ENCODE measurements at places on chromosomes 12 and 14.

- no peak for DNase-seq
Measured at GRCh38 chr12:139585-139984, 73.0 kb downstream of the IQSEC3 start.

DNA sequence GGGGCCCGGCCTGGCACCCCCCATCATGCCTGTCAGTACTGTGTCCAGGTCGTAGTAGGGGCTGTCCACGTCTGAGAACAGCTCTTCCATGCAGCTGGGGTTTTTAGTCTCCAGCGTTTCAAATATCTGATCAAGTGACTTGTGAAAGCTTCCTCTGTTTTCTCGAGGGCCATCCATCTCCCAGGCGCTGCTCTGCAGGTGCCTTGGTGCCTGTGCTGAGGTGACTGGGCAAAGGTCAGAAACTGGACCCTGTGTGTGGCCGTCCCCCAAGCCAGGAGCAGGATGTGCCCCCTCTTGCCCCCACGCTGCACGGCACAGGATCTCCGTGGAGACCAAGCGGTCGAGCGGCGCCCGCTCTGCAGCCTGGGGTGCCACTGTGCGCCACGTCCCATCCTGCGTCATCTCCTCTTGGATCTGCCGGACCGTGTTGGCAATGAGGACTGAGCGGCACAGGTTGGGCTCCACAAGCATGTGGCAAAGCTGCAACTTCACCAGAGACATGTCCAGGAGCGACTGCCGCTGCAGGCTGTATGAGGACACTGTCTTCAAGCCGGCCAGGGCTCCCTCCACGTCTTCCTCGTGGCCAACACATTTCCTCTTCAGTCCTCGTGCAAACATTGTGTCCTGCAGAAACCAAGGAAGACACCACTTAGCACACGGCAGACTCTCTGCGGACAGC, 9.4 kb downstream of the CDCA4 start:
- DNase-seq, result no peak

GRCh38 chr14:27995691-27996090, 770.9 kb upstream of the FOXG1 start:
- DNase-seq, result no peak

- DNase-seq, result no peak
Measured at GRCh38 chr12:65776994-65777393, 47.3 kb upstream of the HMGA2 start.

- DNase-seq, result peak; percentile 83
Measured at GRCh38 chr14:103104654-103105452, 10.3 kb downstream of the EXOC3L4 start.

DNA sequence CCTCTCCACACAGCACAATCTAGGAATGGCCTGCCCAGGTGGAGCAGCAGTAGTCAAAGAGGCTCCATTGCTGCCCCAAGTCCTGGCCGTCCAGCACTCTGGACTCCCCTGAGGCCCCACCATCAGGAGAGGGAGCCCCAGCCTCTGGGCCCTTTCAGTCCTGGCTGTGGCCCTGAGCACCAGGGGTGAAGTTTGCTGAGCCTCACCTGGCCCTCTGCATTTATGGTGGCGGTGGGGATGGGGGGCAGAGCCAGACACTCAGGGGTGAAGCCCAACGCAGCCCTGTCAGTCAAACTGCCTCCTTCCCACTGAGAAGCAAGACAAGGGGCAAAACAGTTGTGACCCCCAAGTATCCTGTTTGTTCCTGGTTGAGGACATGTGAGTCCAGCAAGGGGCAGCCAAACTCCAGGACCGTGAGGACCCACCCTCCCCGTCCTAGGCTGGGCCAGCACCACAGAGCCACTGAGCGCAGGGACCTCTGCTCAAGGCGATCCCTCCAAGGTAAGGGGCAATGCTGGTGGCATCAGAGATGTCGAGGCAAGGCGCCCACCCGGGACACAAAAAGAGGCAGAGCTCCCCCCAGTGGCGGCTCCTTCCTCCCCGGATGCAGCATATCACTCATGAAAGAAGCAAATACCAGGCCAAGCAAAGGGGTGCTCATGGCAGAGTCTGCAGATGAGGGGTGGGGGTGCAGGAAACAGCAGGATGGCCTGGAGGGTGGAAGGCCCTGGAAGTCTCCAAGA, 4.8 kb upstream of the AMN start:
- peak; percentile 66 for DNase-seq

DNA sequence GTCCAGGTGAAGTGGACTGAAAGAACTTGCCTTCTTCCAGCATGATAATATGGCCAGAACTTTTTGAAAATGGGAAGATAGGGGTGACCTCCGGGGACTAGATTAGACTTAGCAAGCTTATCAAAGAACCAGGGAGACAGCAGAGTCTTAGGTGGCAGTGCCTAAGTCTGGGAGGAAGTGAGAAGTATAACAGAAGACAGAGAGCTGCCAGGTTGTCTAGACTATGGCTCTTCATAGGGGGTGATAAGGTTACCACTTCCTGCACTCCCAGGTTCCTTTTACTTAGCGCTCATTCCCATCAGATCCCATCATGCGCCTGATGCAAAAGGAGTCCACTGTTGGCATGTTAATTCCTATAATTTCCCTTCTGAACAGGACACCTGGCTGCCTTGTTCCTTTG, 69.9 kb downstream of the PLXNC1 start:
- no peak for DNase-seq

GRCh38 chr14:67694791-67695393, 672 bp downstream of the RDH11 start:
- peak; percentile 58 for DNase-seq

- peak; percentile 67 for DNase-seq
Measured at GRCh38 chr12:113103756-113104450, 31.7 kb downstream of the RASAL1 start.

DNA sequence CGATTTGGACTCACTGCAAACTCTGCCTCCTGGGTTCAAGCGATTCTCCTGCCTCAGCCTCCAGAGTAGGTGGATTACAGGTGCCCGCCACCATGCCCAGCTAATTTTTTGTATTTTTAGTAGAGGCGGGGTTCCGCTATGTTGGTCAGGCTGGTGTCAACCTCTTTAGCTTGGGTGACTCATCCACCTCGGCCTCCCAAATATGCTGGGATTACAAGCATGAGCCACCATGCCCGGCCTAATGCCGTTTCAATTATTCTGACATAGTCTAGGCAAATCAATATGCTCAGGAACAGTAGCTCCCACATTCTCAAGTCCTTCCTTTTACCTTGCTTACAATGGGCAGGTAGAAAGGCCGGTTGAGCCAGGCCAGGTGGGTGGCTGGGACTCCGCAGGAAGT, 82.0 kb upstream of the EEA1 start:
- DNase-seq, result no peak

DNA sequence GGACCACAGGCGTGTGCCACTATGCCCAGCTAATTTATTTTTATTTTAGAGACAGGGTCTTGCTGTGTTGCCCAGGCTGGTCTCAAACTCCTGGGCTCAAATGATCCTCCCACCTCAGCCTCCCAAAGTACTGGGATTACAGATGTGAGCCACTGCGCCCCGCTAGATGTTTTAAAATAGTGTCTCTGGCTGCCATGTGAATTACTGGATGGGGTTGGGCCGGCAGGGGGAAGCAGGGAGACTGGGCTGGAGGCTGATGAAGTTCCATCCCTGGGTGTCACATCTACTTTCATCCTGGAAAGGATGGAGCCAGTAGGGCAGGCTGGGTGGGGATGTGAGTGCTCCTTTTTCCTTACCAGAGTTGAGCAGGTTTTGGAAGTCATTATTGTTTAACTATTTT, 46.1 kb downstream of the DNAH10 start:
- DNase-seq, result no peak

GRCh38 chr14:63840981-63841380, 11.8 kb upstream of the SYNE2 start:
- DNase-seq, result peak; percentile 71

- DNase-seq, result no peak
Measured at GRCh38 chr12:83123039-83123438, 436.3 kb downstream of the TMTC2 start.

DNA sequence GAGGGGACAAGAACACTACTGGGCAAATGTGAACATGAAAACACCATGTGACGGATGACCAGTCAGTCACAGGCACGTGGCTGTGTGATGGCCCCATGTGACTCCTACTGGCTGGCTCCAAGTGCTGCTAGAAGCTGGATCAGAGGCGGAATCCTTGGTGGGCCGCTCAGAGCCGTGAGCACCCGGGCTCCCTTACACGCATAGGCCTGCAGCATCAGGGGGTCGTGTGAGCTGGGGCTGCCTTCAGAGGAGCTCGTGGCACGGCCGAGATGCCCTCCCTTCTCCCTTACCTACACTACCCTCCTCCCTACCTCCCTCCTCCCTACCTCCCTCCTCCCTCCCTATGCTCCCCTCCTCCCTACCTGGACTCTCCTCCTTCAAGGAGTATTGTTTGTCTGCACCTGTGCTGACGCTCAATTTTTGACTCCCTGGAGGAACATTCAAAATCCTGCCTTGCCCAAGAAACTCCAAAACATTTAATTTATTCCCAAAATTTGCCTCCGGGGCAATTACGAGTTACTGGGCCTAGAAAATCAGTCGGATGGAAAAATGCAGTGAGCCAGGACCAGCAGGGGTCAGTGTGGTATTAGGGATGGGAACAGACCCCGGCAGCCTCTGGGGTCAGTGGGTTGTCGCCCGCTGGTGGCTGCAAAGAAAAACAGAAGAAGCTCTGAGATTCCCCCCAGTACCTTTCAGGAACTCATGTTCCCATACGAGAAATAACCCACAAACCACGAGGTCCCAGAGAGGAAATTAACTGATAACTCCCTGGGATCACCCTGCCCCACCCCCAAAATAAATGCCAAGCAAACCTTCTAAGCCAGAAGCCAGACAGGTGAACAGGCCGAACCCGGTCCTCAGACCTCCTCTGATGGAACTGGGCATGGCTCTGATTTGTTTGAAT, 61.3 kb downstream of the C14orf132 start:
- peak; percentile 74 for DNase-seq

DNA sequence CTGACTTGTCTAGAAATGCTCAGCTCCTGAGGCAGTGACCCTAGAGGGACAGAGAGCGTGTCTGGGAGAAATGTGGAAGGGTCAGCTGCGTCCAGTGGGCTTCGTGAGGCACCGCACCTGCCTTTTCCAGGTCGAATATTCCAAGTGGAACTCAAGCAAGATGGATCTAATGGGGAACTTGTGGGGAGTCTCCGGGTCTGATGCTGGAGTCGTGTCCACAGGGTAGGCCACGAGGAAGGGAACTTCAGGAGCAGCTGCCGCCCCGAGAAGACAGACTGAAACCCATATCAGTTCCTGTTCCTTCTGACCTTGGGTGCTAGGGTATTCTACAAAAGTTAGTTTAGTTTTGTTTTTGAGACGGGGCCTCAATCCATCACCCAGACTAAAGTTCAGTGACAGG, 67.5 kb downstream of the TNFAIP2 start:
- DNase-seq, result no peak

DNA sequence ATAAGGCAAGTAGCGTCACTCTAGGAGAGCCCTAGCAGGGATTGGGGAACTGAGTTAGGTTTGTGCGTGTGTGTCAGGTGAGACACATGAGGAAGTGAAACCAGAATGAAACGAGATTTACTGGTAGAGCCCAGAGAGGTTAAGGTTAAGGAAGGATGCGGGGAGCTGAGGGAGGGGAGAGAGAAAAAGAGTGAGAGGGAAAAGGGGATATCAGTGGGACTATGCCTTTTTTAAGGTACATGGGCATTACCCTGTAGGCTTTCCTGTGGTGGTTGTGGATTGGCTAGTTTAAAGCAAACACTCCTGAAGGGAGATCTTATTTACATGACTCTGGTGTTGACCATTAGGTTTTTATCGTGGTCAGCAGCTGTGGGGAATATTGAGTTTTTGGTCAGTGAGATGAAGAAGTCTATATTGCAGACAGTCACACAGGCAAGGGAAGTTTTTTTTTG, 13.9 kb downstream of the ZDHHC17 start:
- DNase-seq, result no peak

GRCh38 chr12:117388951-117389446, 27.6 kb upstream of the NOS1 start:
- no peak for DNase-seq

- peak; percentile 51 for DNase-seq
Measured at GRCh38 chr12:6039894-6040601, 84.4 kb downstream of the VWF start.

GRCh38 chr14:53884601-53885000, 72.0 kb downstream of the BMP4 start:
- no peak for DNase-seq

DNA sequence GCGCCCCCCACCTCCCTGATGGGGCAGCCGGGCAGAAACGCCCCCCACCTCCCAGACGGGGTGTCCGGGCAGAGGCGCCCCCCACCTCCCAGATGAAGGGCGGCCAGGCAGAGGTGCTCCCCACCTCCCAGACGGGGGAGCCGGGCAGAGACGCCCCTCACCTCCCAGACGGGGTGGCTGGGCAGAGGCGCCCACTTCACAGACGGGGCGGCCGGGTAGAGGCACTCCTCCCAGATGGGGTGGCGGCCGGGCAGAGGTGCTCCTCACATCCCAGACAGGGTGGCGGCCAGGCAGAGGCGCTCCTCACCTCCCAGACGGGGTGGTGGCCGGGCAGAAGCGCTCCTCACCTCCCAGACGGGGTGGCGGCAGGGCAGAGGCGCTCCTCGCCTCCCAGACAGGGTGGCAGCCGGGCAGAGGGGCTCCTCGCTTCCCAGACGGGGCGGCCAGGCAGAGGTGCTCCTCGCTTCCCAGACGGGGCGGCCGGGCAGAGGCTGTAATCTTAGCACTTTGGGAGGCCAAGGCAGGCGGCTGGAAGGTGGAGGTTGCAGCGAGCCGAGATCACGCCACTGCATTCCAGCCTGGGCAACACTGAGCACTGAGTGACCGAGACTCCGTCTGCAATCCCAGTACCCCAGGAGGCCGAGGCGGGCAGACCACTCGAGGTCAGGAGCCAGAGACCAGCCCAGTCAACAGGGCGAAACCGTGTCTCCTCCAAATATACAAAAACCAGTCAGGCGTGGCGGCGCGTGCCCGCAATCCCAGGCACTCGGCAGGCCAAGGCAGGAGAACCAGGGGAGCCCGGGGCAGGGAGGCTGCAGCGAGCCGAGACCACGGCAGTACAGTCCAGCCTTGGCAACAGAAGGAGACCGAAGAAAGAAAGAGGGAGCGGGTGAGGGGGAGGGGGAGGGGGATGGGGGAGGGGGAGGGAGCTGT, 12.9 kb upstream of the PXN start:
- no peak for DNase-seq

DNA sequence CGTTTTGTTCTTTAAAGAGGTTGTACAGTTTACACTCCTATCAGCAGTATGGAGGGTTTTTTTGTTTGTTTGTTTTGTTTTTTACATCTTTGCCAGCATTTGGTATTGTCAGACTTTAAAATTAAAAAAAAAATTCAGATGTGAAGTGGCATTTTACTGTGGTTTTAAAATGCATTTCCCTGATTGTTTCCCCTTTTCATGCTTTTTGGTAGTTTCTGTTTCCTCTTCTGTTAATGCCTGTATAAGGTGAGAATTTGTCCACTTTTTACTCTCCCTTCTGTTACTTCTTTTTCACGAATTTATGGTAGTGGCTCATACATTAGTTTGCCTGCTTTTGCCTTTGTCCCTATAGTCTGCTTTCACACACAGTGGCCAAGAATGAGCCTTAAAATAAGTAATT, 36.6 kb downstream of the MNAT1 start:
- DNase-seq, result no peak

GRCh38 chr12:118981285-118982211, at the start of gene SRRM4:
Gene SRRM4 (plus strand): TSS chr12:118981541. CDS start chr12:118981883, 342 bp downstream.
- no peak for DNase-seq

- no peak for DNase-seq
Measured at GRCh38 chr12:52308806-52309425, 12.3 kb downstream of the KRT83 start.

Measured in activated T-cell treated with anti-CD3 and anti-CD28 coated beads, Interleukin-2, amount 50 U/mL, for 1 hour (primary cell).